ENCODE measurements at places on chromosomes 2 and 18.

- no peak for DNase-seq
Observed at GRCh38 chr2:39705638-39706037, 39.9 kb downstream of the TMEM178A start.

DNA sequence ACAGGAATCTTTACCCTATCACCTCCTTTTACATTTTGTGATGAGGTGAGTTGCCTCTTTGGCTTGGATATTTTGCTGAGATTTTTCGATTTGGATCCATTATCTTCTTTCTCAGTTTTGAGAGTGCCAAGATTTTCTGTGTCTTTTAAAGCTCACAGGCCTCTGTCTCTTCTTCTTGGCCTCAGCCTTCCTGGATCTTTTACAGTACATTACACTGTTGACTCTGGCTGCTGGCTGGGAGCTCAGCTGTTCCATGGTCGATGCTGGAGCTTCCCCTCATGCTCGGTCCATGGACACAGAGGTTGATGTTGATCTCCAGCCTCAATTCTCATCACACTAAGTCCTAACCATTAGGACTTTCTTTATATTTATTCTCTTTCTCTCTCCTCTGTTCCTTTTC lies 332.8 kb upstream of the UBE2E3 start:
- DNase-seq, result no peak

DNA sequence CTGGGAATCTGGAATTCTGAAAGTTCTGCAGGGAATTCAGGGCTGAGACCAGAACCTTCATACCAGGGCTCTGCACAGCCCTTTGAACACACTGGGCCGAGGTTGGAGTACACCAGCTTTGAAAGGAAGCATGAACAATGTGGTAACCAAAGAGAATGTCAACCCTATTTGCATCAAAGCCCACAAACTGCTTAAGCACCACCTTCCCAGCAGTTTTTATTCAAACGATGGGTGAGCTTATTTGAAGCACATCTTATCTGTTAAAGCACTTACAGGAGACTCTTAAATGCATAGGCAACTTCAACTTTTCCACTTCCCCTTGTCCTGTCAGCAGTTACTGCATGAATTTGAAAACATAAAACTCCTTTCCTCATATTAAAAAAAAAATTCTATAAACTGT lies 96.6 kb downstream of the TXNL1 start:
- DNase-seq, result no peak

DNA sequence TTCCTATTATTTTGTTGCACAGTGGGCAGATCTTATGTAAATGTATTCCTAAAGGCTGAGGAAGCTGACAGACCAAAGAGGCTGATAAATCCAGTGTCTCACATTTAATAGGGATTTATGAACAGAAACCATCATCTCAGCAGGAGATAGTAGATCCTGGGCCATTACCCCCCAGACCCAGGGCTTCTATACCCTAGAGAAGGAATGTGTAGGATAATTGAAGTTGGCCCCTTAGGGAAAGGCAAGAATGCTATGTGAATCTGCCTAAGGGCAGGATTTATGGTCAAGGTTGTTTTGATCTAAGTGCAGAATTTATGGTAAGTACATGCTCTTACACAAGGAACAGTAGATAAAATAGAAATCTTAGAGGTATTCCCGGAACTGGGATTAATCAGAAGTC lies 29.0 kb downstream of the RPL37A start:
- no peak for DNase-seq

DNA sequence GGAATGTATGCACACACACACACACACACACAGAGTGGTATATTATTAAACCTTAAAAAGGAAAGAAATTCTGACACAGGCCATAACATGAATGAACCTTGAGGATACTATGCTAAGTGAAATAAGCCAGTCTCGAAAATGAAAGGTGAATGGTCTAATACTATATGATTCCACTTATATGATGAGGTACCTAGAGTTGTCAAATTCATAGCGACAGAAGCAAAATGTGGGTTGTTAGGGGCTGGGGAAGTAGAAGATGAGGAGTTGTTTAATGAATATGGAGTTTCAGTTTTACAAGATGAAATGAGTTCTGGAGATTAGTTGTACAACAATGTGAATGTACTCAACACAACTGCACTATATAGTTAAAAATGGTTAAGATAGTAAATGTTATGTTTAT lies 118.1 kb downstream of the ABCA12 start:
- DNase-seq, result no peak

GRCh38 chr2:21676041-21676440 lies 552.3 kb downstream of the TDRD15 start:
- DNase-seq, result no peak

- no peak for DNase-seq
Observed at GRCh38 chr2:166485558-166486178, 8.4 kb downstream of the SCN7A start.

DNA sequence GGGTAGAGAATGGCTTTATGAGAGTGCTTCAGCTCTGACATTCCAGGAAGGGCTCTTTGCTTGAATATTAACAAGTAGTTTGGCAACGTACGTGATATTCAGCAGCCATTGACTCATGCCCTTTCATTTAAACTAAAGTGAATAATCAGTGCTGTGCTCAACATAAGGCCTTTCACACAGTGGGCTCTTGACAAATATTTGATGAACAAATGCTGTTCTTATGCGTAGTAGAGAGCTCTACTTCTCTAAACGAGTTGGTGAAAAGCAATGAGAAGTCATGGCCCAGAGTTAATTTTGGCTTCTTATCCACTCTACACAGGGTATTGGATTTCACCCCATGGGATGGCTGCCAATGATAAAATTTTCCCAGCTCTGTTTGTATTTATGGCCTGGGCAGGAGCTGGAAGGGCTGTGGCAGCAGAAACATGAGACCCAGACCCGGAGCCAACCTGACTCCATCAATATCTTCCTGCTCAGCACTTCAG lies 338.9 kb downstream of the CCDC85A start:
- DNase-seq, result no peak

DNA sequence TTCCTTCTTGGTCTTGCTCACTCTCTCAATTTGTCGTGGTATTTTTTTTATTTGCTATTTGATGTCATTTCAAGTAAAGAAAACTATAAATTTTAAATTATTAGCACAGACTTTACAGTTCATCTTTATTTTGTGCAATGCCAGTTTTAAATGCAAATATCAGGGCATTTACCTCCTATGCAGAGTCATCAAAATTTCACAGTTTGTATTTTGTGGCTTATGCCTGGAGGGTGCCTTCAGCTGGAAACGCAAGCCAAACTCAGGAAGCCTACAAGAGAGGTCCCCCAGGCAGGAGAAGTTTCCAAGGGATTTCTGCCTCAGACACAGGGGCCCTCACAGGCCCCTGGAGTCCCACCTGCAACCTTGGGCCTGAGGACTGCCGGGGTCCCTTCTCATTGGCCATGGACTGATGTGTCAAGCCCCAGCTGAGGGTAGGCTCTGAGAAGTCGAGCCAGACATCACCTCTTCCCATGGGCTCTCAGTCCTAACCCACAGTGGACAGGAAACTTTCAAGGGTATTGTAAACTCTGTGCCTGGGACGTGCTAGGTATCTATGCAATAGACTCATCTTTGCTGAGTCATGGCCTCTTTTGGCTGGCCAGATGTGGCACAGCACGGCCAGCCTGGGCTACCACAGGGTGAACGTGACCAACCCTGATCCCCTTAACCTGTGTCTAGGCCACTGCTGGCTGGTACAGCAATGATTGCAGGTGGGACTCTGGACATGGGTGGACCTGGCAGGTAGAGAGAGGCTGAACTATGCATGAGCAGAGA lies 236.5 kb downstream of the CELF4 start:
- no peak for DNase-seq

GRCh38 chr2:42859791-42860190 lies 67.4 kb upstream of the HAAO start:
- DNase-seq, result no peak

- DNase-seq, result no peak
Observed at GRCh38 chr2:7502336-7502735, 585.1 kb downstream of the RNF144A start.

DNA sequence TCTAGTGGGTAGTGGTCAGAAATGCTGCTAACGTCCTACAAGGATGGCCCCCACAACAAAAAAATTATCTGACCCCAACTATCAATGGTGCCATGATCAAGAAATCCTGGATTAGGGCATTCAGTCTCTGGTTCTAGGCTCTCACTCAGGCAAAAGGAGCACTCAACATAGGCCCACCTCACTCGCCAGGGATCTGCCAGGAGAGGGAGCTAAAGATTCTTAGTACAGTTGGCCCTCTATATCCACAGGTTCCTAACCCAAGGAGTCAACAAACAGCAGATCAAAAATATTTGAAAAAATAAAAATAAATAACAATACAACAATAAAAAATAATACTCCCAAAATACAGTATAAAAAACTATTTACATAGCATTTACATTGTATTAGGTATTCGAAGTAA lies 10.0 kb downstream of the SLC4A5 start:
- no peak for DNase-seq

DNA sequence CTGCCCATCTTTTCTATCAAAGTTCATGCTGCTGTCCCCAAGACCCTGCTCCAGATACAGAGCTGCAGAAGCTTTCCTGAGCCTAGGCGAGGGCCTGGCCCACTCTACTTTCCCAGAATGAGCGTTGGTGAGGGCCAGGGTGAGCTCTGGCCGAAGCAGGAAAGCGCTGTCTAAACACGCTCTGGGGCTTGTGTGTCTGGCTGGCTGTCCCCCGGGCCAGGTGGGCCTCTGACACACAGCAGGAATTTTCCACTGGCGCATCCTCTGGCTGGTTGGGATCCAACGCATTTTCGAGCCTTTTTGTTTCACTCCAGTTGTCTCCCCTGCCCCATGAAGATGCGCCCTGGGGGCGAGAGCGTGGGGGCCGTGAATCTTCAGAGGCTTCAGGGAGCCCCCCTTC lies 17.8 kb upstream of the KCNK3 start:
- no peak for DNase-seq

DNA sequence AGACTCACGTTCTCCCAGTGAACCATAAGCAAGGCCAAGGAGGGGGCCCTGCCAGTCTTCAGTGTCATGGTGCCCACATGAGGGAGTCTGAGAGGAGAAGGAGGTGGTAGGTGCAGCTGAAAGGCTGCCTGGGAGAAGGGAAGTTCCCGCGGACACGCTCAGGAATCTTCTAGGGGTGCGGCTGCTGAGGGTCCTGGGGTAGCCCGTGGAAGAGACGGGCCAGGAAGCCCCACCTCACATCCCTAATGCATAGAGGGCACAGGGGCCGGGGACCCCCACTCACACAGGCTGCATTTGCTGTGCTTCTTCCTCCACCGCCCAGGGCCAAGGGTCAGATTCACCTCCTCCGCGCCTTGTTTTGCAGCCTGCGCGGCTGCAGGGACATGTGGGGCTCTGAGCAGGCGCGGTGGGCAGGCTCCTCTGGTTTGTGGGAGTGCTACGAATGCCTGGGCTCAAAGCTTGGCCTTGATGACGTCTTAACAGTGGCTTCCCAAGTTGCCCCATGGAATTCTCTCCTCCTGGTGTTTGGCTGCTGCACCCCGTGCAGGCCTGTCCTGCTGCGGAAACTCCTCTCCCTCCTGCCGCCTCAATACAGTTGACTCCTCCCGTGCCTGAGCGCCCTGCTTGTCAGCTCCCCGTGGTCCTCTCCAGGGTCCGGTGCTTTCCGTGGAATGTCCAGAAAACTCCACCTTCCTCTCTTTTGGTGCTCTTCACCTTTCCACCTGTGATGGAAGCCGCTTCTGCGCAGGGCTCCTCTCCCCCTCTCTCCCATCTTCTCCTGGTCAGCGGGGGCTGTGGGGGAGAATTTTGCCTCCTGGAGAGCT lies 95.7 kb downstream of the VAPA start:
- no peak for DNase-seq

- DNase-seq, result no peak
Observed at GRCh38 chr2:178327516-178327915, 123.5 kb downstream of the PRKRA start.

DNA sequence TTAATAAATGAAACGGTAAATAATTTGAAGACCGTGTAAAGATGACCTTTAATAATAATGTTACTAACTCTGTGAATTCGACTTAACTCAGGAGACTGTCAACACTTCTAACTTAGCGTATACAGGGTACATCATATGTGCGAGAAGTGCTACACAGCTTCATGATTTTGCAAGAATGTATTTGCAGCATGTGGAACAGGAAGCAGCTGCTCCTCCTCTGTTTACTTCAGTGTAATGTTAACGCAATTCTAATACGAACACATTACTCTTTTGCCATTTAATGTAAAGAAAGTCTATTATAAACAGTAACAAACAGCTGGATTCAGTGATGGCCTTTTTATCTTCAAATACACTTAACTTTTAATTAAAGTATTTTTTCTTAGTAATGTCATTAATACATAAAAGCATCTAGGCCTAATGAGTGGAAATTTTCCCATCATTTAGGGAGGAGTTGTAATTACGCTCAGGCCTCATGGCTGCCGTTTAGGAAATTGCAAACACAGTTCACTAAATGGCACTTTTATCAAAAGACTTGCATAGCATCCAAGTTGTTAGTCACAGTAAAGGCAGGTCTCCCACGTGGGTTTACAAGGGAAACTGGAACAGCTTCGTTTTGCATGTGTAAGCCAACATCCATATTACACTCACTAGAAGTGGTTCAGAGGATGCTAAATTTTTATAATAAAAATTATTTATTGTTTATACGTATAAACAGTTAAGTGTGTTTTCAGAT lies 635.7 kb downstream of the FBXO15 start:
- no peak for DNase-seq

DNA sequence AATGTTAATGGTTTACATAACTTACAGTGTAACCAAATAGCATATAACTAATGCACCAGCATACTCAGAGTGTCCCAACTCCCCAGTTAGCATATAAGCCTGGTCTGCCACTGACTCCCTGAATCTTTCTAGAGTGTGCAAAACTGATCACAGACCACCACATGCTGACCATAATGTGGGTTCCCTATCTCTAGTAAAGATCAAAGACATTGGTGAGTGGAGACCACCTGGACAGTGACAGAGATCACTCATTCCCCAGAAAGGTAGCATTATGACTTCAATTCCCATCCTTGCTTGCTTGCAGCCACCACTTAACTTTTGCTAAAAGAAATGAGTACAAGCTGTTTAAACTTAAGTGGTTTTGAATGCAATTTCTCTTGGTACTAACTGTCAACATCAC lies 39.0 kb downstream of the KANSL1L start:
- DNase-seq, result no peak

DNA sequence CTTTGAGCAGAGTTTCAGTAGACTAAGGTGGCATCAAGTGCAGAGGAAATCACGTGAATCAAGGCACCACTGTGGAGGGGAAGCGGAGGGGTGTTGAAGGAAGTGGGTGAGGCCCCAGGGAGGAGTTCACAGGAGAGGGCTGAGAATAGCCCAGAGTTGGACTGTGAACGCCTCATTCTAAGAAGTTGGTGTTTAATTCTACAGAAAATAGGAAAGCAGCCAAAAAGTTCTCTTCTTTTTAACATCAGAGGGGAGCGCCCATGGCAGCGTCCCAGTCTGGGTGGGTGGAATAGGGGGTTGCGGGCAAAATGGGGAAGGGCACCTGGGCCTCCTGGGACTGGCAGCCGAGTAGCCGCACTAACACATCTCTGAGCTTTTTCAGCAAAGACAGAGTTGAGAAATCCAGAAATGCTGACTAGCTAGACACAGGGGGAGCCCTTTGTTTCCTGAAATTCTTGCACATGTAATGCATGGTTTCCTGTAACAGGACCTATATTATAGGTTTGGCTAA lies 97.0 kb downstream of the NEB start:
- peak; percentile 41 for DNase-seq

GRCh38 chr2:26396734-26397298 lies 4.9 kb upstream of the DRC1 start:
- no peak for DNase-seq
